Urinary bladder (tissue), 4 donors: ENCODE measurements at places on chromosomes 3 and 15.

DNA sequence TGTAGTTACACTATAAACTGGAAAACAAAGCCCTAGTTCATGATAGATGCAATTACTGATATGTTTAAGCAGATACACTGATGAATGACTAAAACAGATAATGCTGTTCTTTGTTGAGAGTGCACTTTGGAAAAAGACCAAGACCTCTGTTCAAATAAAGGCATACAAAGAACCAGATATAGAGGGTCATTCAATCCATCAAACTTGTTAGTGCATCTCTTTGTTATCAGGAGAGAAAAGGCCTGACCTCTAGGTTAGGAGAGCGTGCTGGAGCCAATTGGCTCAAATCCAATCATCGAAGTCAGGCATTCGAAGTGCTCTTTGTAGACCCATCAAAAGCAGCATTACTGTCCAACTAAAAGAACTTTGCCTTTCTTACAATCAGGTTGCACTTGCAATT is 124.2 kb downstream of the TFG start:
- DNase-seq, result no peak

GRCh38 chr3:29153811-29154210 is 127.1 kb upstream of the RBMS3 start:
- no peak for DNase-seq

- DNase-seq, result no peak
Observed at GRCh38 chr3:146396792-146397191, 72.6 kb downstream of the PLSCR2 start.

DNA sequence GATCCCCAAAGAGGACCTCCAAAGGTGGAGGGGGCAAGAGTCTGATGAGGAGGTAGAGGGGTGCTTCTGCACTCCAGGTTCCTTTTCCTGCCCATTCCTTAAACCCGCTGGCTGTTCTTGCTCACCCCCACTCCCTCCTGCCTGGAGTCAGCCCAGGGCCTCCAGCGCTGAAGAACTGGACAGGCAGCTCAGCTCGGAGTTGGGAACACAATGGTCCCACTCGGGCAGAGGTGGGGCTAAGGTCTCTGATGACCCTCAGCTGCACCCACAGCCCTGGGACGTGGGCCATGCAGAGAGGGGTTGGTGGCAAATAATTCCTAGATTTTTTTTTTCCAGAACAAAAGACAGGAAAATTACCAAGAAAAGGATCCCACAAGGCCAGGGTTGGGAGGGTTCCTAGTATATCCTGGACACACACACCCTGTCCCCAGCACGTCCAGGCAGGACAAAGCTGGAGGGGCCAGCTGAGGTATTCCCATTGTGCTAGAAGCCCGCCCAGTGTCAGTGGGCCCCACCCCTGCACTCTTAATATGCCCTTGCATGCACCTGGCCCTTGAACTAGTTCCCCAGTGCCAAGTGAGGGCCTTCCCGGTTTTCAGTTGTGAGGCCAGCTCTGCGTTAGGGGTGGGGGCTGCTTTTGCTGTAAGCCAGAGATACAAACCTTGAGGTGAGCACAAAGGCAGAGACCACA is 22.1 kb upstream of the IP6K2 start:
- no peak for DNase-seq

DNA sequence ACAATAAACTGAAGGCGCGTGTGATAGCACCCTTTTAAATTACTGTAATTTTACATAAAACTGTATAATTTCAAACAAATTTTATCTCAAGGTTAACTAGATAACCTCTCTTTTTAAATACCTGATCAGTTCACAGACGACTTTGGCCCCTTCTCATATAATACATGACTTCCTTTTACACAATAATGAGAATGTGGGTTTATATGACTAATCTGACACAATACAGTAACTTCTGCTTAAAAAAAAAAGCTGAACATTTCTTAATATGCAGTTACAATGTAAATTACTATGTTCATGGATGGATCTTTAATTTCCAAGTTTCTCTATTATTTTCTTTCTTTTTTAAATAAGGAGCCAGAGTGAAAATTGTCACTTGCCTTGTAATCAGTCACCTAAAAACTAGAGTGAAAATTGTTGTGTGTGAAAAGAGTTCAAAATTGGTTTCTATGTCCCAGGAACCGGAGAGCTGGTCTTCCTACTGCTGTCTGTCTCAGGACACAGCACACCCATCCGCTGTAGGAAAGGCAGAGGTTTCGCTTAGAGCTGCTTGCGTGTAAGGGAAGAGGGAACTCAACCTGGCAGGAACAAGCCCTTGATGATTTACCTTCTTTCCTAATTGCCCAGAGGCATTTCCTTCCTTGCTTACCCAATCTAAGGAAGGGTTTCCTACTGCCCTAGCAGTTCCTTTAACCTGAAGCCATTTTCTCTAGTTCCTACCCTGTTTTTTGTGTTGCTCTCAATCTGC is 33.3 kb downstream of the PLD1 start:
- no peak for DNase-seq

DNA sequence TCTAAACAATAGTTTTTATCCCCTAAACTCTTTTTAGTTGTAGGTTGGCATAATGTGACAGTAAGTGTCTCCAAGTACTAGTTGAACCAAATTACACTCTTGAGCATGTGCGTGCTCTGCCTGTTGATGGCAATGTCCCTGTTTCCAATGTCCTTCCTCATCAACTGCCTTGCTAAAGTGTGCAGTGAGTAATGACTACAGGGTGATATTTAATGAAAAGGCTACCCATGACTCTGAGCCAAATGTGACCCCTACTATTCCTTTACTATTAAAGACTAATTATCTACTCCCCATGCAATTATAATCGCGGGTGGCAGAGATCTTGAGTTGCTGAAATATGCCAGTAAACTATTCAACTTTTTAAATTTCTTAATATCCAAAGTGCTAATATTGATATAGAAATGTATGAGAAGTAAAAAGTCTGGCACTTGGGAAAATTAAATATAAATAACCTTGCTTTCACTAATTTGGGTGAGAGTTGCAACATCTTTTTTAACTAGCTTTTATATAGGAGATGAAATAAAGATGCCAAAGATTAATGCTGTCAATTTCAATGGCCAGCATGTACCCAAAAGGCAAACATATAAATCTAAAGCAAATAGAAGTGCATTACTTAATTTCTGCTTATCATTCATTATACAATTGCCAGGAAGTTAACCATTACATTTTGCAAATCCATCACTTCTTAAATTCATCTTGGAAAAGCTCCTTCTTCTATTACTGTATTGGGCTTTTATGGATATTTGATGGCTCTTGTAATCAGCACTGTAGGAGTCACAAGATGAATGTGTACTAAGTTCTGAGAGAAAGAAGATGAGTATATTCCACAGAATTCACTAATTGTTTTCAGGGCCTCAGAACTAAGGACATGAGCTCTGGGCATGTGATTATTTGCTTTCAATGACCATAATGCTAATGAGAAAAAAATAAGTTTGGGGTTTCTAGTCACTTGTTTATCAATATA is 518.2 kb upstream of the NAALADL2 start:
- DNase-seq, result no peak

DNA sequence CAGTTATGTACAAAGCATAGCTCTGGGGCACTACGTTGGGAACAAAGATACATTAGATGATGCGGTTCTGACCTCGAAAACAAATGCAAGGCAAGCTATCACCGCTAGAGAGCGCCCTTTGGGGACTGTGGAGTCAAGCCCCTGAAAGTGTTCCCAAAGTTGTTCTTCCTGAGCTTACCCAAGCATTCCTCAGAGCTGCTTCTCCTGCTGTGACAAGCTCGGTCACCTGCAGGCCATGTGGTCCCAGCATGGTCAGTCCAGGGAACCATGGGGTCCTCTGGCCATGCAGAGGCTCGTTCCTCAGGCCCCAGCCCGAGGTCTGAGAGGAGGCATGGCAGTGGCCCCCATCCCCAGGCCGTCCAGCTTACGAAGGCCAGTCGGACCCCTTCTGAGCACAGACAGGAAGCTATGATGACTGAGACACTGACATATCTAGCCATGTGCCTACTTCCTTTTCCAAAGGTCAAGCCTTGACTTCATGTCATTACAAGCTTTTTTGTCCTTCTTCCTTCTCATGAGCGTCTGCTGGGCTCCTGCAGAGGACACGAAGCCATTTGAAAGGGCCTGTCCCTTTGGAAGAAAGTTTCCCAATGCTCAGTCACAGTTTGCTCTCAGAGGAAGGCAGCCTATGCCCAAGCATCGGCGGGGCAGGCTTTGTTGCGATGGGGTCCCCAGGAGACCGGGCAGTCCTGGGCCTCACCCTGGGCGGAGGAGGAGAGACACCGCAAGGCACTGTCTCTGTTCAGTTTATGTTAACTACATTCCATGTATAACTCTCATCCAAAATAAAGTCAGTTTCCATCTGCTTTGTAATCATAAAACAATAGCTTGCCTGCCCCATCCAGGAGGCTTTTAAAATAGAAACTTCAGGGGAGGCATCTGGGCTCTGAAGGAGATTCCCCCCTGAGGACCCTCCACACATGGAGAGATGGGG is 79.3 kb downstream of the ATP10A start:
- no peak for DNase-seq
